ENCODE measurements at places on chromosomes 2 and 18.
A peak's percentile ranks its signal among the peaks of the same experiment; 100 is the strongest.

GRCh38 chr2:20759487-20759886, 63.4 kb downstream of the LDAH start:
- DNase-seq: no peak

- no peak for DNase-seq
Measured at GRCh38 chr2:23096906-23097602, 287.9 kb upstream of the KLHL29 start.

GRCh38 chr2:71064754-71065621, 3.5 kb upstream of the NAGK start:
- no peak for DNase-seq

DNA sequence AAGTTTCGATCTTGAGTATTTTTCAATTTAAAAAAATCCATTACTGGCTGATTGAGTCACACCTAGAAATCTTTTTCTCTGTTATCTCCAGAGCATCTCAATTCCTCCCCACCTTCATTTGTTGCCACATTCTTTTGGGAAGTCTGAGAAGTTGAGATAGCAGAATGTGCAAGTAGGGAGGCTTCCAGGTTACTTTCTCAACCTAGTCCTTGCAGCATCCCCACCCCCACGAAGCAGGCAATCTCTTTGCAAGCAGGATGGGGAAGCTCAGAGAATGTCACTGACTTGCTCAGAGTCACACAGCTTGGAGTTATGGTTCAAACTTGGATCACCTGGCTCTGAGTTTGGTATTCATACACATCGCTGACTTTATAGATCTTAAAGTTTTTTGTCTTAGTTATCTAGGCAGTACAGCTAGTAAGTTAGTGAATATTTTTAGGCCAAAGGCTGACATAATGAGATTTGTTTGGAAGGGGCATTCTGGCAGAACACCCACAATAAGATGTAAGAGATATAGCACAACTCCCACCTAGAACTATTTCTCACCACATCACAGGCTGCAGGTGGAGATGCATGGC, 25.9 kb upstream of the LCLAT1 start:
- DNase-seq: no peak

DNA sequence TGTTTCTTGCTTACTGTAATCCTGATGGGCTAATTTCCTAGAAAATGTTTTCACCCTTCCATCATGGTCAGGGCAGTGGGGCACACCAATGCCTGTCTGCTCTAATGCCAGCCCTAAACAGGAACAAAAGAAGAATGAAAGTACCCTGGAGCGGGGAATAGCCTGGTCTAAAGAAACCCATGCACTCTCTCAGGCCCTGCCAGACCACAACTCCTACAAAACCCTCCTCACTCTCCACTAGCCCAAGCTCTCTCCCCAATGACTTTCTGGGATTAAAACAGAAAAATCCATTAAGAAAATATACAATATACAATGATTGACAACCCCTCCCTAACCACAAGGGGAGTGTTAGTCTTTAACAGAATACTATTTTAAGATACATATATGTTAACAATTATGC, 67.6 kb downstream of the AAK1 start:
- DNase-seq: no peak

DNA sequence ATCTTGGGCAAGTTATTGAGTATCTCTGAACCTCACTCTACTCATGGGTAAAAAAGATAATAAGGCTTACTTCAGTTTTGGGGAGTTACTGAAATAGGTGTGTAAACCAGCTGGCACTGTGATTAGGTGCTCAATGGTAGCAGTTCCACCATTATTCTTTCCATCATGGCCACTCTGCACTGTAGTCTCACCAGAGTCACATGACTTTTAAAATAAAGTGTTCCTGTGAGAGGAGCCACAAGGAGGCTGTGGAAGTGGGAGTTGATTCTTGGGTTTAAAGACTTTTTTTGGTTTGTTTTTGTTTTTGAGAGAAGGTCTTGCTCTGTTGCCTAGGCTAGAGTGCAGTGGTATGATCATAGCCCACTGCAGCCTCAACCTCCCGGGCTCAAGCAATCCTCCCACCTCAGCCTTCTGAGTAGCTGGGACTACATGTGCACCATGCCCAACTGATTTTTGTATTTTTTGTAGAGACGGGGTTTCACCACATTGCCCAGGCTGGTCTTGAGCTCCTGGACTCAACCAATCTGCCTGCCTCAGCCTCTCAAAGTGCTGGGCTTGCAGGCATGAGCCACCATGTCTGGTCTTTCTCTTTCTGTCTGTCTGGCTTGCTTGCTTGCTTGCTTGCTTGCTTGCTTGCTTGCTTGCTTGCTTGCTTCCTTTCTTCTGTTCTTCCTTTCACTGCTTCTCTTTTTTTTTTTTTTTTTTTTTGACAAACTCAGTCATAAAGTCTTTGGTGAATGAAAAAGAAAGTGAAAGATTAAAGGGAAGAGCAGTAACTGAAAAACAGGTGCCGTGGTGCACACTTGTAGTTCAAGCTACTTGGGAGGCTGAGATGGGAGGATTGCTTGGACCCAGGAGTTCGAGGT, 21.2 kb upstream of the ACVR1 start:
- no peak for DNase-seq

- DNase-seq: no peak
Measured at GRCh38 chr2:128037649-128038048, 9.8 kb upstream of the SAP130 start.

- no peak for DNase-seq
Measured at GRCh38 chr2:27863146-27863545, 27.0 kb downstream of the RBKS start.

- no peak for DNase-seq
Measured at GRCh38 chr2:79833235-79833878, 320.5 kb downstream of the CTNNA2 start.

DNA sequence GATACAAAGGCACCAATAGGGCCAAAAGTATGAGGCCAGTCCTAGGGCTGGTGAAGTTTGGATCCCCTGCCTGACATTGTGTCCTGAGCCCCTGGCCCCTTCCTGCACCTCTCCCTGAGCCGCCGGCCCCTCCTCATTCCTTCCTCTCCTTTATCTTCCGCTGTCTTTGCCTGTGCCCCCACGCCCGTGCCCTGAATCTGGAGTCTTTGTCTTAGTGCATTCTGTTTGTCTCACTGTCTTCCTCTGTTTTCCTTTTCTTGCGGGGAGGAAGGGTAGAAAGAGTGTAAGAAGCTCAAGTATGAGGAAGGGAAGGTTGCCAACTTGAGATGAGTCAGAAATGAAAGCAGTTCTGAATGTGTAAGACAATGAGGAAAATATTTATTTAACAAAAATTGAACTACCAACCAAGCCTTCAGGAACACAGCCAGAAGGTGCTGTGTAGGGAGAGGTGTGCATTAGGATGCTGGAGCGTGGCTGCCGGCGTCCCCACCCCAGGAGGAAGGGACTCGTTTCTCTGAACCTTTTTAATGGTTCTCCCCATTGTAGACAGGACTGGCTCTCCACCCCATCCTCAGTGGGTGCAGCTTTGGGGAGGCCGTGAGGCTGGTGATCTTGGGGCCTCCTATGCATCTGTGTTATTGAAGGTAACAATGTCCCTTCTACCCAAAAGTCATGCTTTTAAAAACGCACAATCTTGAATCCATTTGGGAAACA, 133.1 kb downstream of the NEDD4L start:
- DNase-seq: peak; percentile 55

GRCh38 chr2:28750316-28751251, 1.0 kb upstream of the PPP1CB start:
- DNase-seq: no peak

Measured in brain pericyte (primary cell).